Activated T-cell treated with anti-CD3 and anti-CD28 coated beads, Interleukin-2, amount 50 U/mL, for 48 hours (primary cell): ENCODE measurements at places on chromosomes 6 and 20.

DNA sequence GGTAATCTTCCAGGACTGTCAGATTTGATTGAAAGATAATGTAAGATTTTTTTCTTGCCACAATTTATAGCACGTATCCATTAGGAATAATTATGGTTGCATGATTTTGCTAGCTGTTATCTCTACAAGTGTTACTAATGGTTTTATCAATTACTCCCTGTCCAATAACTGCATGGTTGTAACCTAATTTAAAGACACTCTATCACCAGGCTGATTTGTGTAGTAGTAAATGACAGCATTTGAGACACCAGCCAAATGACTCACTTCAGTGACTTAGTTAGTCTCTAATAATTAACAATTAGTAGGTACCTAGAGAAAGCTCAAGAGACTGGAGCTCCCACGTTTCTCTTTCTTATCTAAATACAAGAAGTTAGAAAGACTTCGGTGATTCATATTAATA, 453.8 kb upstream of the POU3F2 start:
- DNase-seq, result no peak

- no peak for DNase-seq
Observed at GRCh38 chr6:134757911-134758361, 192.0 kb downstream of the ALDH8A1 start.

GRCh38 chr6:148383658-148384368, 41.2 kb downstream of the SASH1 start:
- DNase-seq, result no peak

GRCh38 chr20:35311409-35311808, 19.2 kb upstream of the FAM83C start:
- peak; percentile 85 for DNase-seq

DNA sequence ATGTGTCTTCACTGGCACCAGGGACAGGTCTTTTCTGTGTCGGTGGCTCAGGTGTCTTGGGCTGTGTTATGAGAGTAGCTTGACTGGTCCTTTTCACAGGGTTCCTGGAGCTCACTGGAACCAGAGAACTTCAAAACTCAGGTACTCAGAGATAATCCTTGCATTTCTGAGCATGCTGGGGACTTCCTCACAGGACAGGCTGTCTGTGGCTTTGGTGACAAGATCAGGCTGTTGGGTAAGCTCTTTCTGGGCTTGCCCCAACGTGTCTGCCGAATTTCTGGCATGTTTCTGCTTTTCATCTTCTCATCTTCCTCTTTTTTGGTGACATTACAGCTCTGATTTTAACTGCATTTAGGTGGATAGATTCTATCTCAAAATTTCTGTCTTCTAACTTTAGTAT, 270.0 kb downstream of the CDH26 start:
- DNase-seq, result no peak
